AG20443 (cell line): ENCODE measurements at places on chromosomes 5 and 9.
A peak's percentile ranks its signal among the peaks of the same experiment; 100 is the strongest.

DNA sequence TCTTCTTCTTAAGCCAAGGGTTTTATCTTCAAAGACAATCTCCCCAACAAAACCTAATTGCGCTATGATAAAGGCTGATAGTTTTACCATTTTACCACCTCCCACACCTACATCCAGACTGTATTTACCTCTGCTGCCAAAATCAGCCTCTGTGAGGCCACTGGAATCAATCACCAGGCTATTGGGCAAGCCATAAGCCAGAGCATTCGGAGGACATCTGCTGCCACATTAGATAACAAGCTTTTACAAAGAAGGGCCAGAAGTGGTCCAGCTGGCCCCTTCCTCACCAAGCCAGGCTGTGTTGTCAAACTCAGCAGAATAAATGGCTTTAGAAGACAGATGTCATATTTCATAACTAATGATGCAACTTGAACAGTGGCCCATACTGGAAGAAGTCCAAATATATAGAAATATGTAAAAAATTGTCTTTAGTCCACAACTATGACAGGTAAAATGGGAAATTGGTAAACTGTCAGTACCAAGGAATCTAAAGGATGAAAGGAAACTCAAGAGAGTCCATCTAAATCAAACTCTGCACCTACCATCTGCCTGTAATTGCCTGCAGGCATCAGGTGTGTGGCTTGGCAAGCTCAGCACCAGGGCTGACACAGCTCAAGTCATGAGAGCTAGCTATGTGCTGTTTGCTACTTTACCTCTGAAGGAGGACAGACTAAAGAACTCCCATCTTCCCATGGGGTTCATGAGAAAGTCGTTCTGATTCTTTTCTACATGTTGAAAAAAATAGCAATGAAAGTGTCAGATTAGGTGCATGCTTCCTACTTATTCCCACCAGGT is 16.1 kb downstream of the SLC45A2 start:
- no peak for DNase-seq

GRCh38 chr5:102857076-102857818 is 102.1 kb downstream of the PAM start:
- peak; percentile 73 for DNase-seq

DNA sequence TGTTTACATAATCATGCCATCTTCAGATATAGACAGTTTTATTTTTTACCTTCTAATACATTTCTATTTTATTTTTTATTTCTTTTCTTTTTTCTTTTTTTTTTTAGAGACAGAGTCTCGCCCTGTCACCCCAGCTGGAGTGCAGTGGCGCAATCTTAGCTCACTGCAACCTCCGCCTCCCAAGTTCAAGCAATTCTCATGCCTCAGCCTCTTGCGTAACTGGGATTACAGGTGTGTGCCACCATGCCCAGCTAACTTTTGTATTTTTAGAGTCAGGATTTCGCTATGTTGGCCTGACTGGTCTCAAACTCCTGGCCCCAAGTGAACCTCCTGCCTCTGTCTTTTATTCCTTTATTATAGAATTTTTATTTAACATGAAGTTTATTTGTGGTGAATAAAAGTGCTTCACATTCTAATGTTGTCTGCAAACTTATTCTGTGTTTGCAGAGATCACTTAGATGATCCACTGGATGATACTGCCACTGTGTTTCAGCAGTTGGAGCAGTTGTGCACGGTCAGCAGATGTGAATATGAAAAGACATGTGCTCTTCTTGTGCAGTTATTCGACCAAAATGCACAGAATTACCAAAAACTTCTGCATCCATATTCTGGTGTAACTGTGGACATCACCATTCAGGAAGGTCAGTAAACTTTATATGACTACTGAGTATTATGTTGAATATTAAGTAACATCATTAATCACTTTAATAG is 62.2 kb downstream of the RANBP17 start:
- no peak for DNase-seq

DNA sequence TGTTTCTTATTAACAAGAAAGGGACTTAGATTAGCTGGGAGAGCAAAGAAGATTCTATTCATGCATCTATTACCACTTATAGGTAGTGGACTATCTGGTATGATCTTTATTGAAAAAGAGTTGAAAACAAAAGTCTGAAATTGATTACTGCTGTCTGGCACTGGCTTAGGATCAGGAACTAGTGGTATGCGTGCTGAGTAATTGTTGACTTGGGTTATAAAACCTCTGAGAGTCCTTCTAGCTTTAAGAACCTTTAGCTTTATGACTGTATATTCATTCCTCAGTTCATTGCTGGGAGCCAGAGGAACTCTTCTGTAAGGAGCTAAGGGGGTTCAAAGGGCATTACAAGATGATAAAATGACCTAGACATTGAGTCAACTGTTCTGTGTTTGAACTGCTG is 7.6 kb downstream of the SLC1A1 start:
- DNase-seq, result peak; percentile 43

DNA sequence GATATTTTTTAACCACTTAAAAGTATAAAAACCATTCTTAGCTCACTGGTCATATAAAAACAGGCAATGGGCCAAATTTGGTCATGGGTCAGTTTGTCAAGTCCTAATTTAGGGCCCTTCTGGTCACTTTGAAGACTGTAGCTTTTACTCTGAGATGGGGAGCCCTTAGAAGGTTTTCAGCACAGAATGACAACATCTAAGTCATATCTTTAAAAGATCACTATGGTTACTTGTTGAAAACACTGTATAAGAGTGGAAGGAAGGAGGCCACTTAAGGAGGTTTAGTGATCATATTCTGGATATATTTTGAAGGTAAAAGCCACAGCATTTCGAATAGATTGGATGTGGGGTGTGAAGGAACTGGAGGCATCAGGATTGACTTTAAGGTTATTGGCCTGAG is 76.7 kb downstream of the STRBP start:
- DNase-seq, result no peak

DNA sequence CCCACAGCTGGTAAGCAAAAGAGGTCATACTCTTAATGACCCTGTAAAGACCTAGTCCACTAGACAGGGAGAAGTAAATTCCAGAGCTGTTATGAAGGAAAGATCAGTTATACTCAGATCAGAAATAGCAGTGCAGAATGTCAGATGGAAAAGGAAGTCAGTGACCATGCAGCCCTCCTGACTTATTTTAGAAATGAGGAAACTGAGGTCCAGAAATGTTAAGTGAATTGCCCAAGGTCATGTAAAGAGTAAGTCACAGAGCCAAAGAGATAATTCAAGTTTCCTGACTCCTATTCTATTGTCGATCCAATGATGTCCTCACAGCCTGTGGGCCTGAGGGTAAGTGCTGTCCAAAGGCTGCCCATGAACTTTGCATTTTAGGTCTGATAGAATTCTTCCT is 214.9 kb upstream of the IL12B start:
- DNase-seq, result no peak

GRCh38 chr9:99387431-99387830 is 165.3 kb downstream of the SEC61B start:
- DNase-seq, result no peak
